ENCODE measurements at places on chromosomes 7 and 10. TPM values are rescaled to one million over a fixed set of nuclear protein-coding genes. Genes with fewer than 3 reads are reported as not detected.
A peak's percentile ranks its signal among the peaks of the same experiment; 100 is the strongest.

DNA sequence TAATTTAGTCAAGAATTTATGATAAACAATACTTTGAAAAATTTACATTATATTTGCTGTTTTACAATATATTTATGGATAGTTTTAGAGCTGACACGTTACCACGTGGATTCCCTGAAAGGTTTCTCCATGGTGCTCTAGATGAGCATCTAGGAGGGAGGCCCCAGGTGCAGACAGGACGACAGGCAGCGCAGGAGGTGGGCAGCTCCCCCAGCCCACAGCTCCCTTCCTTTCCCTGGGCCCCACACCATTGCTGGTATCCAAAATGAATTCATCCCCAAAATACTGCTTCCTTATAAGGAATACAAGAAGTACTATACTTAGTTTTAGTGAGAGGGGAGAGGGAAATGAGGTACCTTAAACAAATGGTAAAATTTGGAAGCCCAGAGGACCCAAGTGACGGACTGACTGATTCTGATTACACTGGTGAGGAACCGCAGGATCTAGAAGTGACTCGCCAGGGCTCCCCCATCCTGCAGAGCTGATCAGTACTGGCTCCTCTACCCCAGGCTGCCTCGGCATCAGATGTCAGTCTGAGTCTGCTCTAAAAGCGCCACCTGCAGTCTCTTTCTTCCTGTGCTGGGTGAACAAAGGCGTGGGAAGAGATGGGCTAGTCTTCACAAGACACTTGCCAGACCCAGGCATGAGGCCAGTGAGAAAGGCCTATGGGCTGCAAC lies 89.2 kb downstream of the DLG5 start:
- no peak overlapping the region for H3K27ac ChIP-seq
- no peaks in the 10 kb centered on the region for H3K27me3 ChIP-seq
- H3K36me3 ChIP-seq = peaks cover 34% of the 10 kb centered on the region
- peak; percentile 91 for DNase-seq

- no peak for DNase-seq
- peak overlapping the region; percentile 3 for H3K27ac ChIP-seq
- no peaks in the 10 kb centered on the region for H3K27me3 ChIP-seq
- peaks cover 64% of the 10 kb centered on the region for H3K36me3 ChIP-seq
- H3K4me3 ChIP-seq = no peak overlapping the region
- peaks cover 34% of the 10 kb centered on the region for H3K4me1 ChIP-seq
These were observed 30.2 kb downstream of the ENTPD7 start for GRCh38 chr10:99689461-99689860.

- no peaks in the 10 kb centered on the region for H3K27me3 ChIP-seq
- H3K36me3 ChIP-seq = no peaks in the 10 kb centered on the region
- no peak overlapping the region for H3K4me3 ChIP-seq
These were observed 473.3 kb upstream of the NRP1 start for GRCh38 chr10:33807531-33808359.

- no peaks in the 10 kb centered on the region for H3K27me3 ChIP-seq
- peaks cover 42% of the 10 kb centered on the region for H3K4me1 ChIP-seq
- no peak overlapping the region for H3K4me3 ChIP-seq
- H3K36me3 ChIP-seq = peaks cover 42% of the 10 kb centered on the region
- DNase-seq = peak; percentile 94
These were observed 58.6 kb downstream of the ZMIZ1 start for GRCh38 chr10:79127151-79127961.

GRCh38 chr10:124693801-124694416 lies 50.3 kb downstream of the FAM53B start:
- H3K4me3 ChIP-seq = no peak overlapping the region
- H3K27me3 ChIP-seq = no peaks in the 10 kb centered on the region
- DNase-seq = peak; percentile 81
- H3K36me3 ChIP-seq = peaks cover 12% of the 10 kb centered on the region

GRCh38 chr10:43853369-43853768 lies 204.7 kb upstream of the ZNF32 start:
- no peak overlapping the region for H3K27ac ChIP-seq
- H3K4me1 ChIP-seq = peaks cover 25% of the 10 kb centered on the region
- no peaks in the 10 kb centered on the region for H3K36me3 ChIP-seq
- no peak for DNase-seq

DNA sequence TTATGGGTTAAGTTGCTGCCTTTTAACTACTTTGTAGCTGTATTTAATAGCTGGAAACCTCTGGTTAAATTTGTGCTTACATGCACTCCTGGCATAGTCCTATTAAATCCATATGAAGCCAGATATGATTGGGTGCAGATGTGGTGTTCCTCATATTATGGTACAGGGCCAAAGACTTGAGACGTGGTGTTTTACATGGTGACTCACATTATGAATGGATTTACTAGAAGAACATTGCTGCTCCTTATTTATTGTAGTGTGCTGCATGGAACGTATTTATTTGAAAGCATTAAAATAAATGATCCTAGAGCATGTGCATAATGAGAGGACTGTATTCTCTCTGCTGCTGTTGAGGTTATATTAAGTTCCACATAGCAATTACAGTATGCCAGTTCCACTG lies 224.1 kb downstream of the SLC25A13 start:
- peaks cover 4% of the 10 kb centered on the region for H3K4me1 ChIP-seq
- no peak overlapping the region for H3K4me3 ChIP-seq
- DNase-seq = no peak
- H3K27ac ChIP-seq = no peak overlapping the region
- H3K27me3 ChIP-seq = no peaks in the 10 kb centered on the region

DNA sequence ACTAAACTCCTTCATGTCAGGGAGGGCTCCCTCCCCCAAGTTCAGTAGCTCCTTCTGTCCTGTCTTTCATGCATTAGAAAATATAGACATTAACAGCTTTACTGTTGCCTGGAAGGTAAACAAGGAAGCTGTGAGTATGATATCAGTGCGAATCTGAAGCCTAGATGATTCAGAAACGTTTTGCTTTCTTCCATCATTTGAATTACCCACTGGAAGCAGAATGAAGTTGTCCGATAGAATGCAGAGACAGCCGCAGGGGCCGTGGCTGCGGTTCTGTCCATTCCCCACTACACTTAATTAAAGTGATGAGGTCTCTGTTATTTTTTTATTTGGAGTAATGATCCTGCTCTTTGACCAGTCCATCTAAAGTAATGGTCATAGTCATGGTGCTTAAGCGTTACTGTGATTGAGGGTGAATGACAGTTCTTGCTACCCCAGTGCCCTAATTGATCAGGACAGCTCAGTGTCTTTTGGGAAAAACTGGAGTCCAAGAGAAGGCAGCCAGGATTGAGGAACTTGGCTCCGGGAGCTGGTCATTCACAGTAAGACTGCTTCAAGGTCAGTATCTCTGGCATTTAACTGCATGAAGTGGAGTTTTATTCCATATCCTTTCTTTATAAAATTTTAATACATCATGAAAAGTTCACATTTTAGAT lies 69.9 kb downstream of the PTPRE start:
- H3K4me3 ChIP-seq = peak overlapping the region; percentile 14
- no peaks in the 10 kb centered on the region for H3K27me3 ChIP-seq
- no peak for DNase-seq
- peaks cover 23% of the 10 kb centered on the region for H3K4me1 ChIP-seq

GRCh38 chr7:101225650-101226049 lies 7.7 kb downstream of the ZNHIT1 start:
- no peak for DNase-seq
- H3K36me3 ChIP-seq = peaks cover 38% of the 10 kb centered on the region
- no peaks in the 10 kb centered on the region for H3K27me3 ChIP-seq

DNA sequence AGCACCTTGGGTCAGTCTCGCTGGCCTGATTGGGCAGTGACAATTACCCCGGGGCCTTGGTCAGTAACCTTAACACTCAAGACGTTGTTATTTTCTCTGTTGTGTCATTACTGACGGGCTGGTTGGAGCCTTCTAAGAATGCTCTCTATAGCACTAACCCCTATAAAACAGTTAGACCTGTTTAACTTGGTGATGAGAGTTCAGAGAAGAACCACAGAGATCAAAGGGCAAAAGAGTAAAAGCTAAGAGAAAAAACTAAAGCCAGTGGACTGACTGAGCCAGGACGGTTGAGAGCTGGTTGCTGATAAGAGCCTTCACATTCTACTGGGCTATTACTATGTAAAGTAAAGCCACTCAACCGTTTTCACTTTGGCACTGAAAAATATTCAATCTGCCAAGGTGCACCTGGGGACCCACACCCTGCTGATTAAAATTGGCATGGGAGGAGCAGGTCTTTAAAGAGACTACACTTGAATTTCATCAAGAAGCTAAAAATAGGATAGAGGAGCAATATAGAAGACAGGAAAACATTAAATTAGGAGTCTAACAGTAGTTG lies 13.6 kb upstream of the ITGB1 start:
- H3K27me3 ChIP-seq = no peaks in the 10 kb centered on the region
- no peaks in the 10 kb centered on the region for H3K36me3 ChIP-seq
- no peaks in the 10 kb centered on the region for H3K4me1 ChIP-seq
- no peak overlapping the region for H3K27ac ChIP-seq
- H3K4me3 ChIP-seq = no peak overlapping the region

DNA sequence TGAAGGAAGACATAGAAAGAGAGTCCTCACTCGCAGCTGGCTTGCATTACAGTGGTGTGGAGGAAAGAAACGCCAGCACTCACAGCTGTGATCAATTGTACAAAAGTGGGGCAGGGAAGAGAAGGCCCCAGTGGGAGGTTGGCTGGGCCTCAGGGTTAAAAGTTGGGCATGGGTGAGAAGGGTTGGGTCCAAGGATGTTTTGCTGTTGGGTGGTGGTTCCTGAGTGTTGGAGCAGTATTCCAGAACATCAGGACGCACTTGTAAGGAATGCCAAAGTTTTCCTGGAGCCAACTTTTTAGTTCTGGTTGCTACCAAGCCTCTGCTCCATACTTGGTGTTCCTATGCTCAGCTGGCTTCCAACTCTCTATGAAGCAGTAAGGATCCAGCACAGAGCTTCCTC lies 55.4 kb upstream of the MKRN1 start:
- H3K27me3 ChIP-seq = peaks cover 3% of the 10 kb centered on the region
- H3K4me3 ChIP-seq = no peak overlapping the region
- DNase-seq = no peak
- H3K4me1 ChIP-seq = no peaks in the 10 kb centered on the region

DNA sequence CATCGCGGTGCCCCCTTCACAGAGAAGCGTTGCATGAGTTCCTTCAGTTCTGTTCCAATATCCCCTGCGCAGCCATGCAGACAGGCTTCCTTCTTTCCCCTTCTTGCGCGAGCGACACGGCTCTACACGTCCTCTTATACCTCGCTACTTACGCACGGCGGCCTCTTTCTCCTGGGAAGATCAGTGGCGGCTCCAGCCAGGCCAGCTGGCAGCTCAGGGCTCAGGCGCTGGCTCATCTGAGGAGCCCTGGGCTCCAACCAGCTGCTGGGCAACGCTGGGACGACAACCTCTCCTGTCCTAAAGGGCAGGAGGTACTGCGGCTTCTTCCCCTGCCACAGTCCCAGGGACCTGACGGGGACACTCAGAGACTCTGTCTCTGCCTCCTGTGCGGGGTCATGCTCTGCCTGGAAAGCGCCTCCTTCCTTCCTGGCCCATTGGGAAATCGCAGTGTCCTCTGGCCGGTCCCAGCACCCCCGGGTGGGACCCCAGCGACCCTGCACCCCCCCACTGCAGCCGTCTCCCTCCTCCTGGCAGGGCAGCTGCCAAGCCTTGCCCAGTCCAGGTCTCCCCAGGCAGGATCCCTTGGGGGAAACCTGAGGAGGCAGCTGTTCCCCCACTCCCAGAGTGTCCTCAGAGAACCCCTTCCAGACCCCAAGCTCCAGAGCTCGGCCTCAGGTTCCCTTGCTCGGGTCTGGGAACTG lies 5.0 kb upstream of the FAM20C start:
- no peaks in the 10 kb centered on the region for H3K36me3 ChIP-seq
- no peak overlapping the region for H3K4me3 ChIP-seq
- H3K4me1 ChIP-seq = peaks cover 16% of the 10 kb centered on the region
- H3K27me3 ChIP-seq = peaks cover 14% of the 10 kb centered on the region

- no peak overlapping the region for H3K4me3 ChIP-seq
- no peaks in the 10 kb centered on the region for H3K36me3 ChIP-seq
These were observed 4.3 kb upstream of the GLCCI1 start for GRCh38 chr7:7964250-7964649.

DNA sequence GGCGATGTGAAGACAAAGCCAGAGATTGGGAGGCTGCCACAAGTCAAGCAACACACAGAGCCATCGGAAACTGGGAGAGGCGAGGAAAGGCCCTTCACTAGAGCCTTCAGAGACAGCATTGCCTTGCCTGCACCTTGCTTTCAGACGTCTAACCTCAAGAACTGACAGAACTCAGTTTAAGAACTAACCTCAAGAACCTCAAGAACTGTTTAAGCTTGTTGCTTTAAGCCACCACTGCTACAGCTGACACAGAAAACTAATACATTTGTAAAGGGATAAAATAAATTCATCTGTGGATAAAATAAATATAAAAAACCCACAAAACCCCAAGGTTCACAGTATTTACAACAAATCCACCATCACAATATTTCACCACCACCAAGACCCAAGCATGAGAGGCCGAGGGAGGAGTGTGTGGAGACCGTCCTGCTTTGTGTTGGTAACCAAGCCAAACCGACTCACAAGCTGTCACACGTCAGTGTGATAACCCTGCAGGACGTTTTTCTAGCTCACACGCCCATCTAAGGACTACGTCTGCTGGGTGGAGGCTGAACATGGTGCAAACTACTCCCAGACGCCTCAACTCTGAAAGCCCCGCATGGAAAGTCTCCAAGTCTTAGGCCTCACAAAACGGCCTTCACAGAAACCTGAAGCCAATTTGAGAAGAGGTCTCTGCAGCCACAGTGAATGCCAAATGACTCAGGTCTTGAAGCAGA lies 116.8 kb downstream of the ABLIM1 start:
- no peak overlapping the region for H3K4me3 ChIP-seq
- DNase-seq = peak; percentile 76
- H3K27ac ChIP-seq = no peak overlapping the region
- no peaks in the 10 kb centered on the region for H3K27me3 ChIP-seq

GRCh38 chr7:35991511-35992232 lies 161.4 kb upstream of the EEPD1 start:
- H3K4me1 ChIP-seq = peaks cover 3% of the 10 kb centered on the region
- H3K36me3 ChIP-seq = no peaks in the 10 kb centered on the region
- H3K4me3 ChIP-seq = no peak overlapping the region
- no peak overlapping the region for H3K27ac ChIP-seq

DNA sequence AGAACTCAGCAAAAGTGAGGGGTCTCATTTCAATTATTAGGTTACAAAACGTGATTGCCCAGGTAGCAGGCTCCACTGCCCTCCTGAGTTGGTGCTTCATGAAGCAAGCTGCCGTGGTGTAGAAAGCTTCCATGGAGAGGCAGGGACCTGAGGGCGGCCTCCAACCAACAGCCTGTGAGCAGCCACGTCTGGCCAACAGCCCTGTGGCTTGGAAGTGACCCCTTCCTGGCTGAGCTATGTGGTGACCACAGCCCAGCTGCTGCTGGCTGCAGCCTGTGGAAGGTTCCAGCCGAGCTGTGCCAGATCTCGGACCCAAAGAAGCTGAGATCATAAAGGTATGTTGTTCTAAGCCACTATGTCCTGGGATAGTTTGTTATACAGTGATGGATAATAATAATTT lies 122.5 kb upstream of the KLF6 start:
- H3K4me3 ChIP-seq = no peak overlapping the region
- no peaks in the 10 kb centered on the region for H3K36me3 ChIP-seq
- H3K4me1 ChIP-seq = peaks cover 10% of the 10 kb centered on the region
- no peaks in the 10 kb centered on the region for H3K27me3 ChIP-seq

Gene LLCFC1
- not detected for total RNA-seq

Gene ASB10
- total RNA-seq = not detected

Gene AKR1D1
- total RNA-seq = under 0.01 TPM

Gene MMD2
- not detected for total RNA-seq

Gene FKBP6
- total RNA-seq = not detected

All from osteoblast (primary cell).